ENCODE measurements at places on chromosomes 7 and 10.

DNA sequence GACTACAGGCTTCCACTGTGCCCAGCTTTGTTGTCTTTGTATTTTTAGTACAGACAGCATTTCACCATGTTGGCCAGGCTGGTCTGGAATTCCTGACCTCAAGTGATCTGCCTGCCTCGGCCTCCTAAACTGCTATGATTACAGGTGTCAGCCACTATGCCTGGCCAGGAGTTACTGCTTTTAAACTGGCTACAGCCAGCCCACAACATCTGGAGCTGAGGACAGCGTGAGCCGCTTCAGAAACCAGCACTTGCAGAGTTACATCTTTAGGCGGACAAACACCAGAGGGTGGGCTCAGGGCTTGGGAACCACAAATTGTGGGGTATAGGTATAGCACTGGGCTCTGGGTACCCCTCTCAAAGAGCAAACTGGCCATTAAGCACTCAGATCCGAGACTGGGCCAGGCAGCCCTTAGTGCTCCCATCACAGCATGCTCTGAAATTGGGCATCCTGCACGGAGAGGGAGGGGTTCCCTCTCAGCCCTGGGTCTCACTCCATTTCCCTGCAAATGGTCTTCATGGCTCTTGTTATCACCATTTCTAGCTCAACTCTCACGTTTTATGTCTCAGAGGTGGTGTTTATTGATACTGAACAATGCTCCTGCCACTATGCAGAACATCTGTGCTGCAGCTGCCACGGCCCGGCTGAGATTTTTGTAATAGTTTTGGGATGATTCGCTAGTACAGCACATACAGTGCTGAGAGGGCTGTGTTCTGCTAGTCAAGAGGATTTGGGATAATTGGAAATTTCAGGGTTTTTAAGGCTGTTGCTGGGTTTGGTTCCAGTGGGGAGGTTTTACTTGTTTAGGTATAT lies 146.4 kb upstream of the LYZL2 start:
- DNase-seq: no peak

DNA sequence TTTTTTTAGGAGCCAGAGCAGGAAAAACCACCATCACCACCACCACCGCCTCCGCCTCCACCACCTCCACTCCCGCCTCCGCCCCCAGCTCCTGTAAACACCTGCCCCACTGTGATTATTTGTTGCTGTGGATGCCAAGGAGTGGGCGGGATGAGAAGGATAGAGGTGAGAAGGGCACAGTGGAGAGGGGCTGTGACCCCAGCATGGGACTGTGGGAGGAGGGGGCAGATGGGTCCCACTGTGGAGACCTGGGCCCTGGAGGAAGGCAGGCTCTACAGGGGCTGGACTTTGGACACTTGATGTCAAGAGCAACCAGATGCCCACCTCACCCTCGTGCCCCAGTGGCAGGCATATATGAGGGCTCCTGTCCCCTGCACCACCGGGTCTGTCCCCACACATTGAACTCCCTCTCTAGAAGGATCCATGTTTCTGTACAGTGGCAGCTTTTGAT lies 24.7 kb downstream of the ANTXRL start:
- no peak for DNase-seq

GRCh38 chr10:110407301-110408170 lies 90.2 kb upstream of the DUSP5 start:
- no peak for DNase-seq

- no peak for DNase-seq
Measured at GRCh38 chr7:156160811-156161210, 348.5 kb upstream of the SHH start.

GRCh38 chr7:154627646-154628290 lies 375.2 kb downstream of the PAXIP1 start:
- no peak for DNase-seq

GRCh38 chr7:94969434-94970084 lies 62.2 kb downstream of the PPP1R9A start:
- no peak for DNase-seq

Measured in CD4-positive, alpha-beta T cell treated with Interleukin-17A for 1 hour (primary cell).